ENCODE measurements at places on chromosomes 2 and 18.

DNA sequence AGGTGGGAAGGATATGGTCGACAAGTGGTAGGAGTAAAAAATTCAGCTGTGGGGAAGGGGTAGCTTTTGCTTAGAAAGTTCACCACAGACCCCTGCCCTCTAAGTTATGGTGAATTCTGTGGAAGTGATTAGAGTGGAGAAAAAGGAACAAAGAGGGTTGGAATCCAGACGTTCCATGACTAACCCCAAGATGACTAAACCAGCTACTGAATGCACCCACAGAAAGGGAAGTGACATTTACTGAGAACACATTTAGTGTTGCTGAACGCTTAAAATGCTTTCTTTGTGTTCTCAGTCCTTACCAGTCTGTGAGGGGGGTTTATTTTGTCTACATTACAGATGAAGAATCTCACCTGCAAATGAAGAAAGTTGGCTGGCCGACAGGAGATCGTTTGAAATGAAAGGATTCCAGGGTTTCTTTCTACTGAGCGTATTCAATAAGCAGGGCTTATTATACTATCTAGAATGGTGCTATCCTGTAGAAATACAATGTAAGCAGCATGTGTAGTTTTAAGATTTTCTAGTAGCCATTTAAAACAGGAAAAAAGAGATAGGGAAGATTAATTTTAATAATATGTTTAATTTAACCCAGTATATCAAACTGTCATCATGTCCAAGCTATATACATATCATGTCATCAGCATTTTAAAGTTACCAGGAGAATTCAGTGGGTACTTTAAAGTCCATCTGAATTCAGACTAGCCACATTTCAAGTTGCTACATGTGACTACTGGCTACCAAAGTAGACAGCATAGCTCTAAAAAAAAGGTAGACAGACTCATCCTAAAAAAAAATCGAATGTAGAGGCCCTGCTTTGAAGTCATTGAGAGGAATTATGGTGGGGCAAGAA is 60.1 kb downstream of the LIMS1 start:
- DNase-seq, result no peak

GRCh38 chr2:45468279-45468678 is 142.8 kb downstream of the SRBD1 start:
- DNase-seq, result no peak

GRCh38 chr18:73118121-73118816 is 250.5 kb upstream of the NETO1 start:
- no peak for DNase-seq

GRCh38 chr2:137748533-137748932 is 215.7 kb upstream of the HNMT start:
- no peak for DNase-seq

- DNase-seq, result no peak
Observed at GRCh38 chr18:50142441-50143120, 52.4 kb downstream of the MYO5B start.

GRCh38 chr2:67548317-67549201 is 151.4 kb downstream of the ETAA1 start:
- no peak for DNase-seq

DNA sequence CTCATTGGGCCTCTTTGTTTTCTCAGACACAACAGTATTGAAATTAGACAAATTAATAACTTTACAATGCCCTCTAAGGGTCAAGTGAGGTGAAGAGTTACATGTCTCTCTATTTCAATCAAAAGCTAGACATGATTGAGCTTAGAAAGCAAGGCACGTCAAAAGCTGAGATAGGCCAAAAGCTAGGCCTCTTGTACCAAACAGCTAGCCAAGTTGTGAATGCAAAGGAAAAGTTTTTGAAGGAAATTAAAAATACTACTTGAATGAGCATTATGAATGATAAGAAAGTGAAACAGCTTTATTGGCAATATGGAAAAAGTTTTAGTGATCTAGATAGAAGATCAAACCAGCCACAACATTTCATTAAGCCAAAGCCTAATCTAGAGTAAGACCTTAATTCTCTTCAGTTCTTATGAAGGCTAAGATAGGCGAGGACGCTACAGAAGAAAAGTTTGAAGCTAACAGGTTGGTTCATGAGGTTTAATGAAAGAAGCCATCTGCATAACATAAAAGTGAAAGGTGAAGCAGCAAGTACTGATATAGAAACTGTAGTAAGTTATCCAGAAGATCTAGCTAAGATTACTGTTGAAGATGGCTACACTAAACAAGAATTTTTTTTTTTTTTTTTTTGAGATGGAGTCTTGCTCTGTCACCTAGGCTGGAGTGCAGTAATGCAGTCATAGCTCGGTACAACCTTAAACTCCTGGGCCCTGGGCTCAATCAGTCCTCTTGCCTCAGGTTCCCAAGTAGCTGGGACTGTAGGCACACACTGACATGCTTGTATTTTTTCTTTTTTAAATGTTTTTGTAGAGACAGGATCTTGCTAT is 65.5 kb downstream of the FAM117B start:
- DNase-seq, result no peak

DNA sequence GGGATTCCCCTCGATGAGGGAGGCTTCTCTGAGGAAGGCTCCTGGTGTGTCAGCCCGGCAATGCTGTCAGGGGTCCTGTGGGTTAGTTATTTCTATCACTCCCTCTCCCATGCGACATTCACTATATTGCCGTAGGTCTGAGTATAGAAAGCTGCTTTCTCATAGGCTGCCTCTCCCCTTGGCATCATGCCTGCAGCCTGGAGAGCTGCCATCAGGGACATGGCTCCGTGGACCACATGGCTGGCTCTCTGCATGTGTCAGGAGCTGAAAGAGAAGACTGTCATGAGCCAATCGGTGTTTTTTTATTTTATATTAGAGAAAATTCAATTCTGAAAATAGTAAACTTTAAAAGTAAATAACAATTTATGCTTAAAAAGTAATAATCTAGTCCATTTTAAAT is 198.0 kb downstream of the CDH20 start:
- DNase-seq, result no peak

GRCh38 chr2:141417246-141417797 is 713.5 kb downstream of the LRP1B start:
- DNase-seq, result no peak

DNA sequence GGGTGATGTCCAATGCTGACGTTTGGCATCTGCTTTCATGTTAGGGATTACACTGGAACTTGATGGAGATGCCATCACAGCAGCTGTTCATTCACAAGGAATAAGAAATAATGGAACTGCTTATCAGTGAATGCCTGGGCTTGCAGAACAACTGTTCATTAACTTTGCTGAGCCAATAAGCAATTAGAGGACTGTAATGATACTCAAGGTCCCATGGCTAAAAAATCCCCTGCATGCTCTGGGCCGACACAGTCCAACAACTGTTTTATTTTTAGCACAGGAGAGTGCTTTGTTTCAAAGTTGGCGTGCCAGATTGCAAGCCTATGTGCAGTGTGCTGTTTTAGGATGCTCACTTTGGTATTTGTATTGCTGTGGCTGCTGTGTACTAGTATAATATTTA is 408.0 kb upstream of the RGPD4 start:
- DNase-seq, result no peak

- DNase-seq, result no peak
Observed at GRCh38 chr2:187129306-187129705, 280.3 kb upstream of the ZSWIM2 start.

DNA sequence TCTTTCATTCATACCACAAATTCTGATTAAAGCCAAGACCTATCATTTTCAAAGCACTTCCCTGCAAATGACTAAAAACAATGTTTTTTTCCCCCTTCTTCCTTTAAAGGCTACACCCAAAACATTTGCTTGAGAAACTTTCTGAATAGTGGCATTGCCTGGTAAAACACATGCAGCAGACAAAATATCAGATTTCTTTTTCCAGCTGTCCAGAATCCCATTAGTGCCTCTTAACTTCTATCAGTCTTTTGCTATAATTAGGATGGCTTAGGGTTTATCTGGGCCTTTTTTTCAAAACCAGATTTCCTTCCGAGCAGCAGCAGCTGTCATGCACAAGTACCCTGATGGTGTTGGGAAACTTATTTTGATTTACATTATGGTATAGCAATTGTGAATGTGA is 50.6 kb downstream of the ALPK2 start:
- DNase-seq, result no peak

GRCh38 chr2:127996160-127996559 is 31.7 kb downstream of the SAP130 start:
- no peak for DNase-seq

DNA sequence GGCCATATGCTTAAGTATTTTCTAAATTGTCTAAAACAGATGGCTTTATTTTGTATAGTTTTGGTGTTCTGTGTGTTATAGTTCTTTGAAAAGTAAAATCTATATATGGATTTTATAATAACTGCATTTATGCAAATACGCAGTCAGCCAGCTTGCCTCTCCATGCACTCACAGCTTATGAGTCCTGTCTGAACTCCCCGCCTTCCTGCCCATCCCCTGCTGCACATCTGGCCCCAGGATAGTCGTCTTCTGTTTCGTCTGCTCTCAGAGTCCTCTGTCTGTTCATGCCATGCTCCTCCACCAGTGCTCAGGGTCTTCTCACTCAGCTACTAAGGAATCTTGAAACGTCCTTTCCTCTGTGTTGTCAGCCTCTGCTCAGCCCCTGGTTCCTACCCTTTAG is 28.2 kb upstream of the ANKRD62 start:
- no peak for DNase-seq

GRCh38 chr2:148619560-148620195 is 24.9 kb upstream of the EPC2 start:
- no peak for DNase-seq

DNA sequence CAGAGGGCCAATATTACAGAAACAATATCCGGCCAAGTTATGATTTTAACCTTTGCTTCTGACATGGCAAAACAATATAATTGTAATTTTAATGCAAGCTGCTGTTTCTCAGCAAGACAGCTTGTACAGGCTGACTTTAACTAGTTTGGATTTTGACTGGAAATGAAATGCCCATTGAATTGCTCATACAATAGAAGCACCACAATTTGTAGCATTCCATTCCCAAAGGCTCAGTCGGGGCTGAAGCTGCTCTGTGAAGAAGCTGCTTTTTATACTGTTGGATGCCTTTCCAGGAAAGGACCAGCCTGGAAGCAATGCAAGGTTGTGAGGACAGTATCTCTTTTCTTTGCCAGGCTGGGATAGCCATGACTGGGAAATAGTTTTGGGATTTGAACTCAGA is 677.0 kb upstream of the FANCL start:
- no peak for DNase-seq

- DNase-seq, result no peak
Observed at GRCh38 chr2:118291251-118291880, 203.1 kb downstream of the INSIG2 start.

DNA sequence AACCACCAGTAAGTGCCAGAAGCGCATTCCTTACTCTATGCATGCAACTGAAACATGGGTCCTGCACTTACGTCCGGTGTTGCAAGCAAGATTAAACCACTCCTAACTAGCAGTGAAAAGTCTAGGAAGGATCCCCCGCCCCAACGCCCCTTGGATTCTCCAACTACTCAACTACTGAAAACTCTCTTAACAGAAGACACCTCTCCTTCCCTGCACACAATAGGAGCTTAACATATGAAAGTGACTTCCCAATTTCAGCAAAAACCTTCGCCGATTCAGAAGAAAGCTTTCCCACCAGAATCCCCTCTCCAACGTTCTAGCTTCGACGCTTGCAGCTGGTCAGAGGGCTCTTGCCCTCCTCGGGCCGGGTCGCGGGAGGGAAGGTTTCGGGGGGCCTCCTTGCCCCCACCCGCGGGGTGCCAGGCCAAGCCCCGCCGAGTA is 578 bp downstream of the IWS1 start:
- no peak for DNase-seq

DNA sequence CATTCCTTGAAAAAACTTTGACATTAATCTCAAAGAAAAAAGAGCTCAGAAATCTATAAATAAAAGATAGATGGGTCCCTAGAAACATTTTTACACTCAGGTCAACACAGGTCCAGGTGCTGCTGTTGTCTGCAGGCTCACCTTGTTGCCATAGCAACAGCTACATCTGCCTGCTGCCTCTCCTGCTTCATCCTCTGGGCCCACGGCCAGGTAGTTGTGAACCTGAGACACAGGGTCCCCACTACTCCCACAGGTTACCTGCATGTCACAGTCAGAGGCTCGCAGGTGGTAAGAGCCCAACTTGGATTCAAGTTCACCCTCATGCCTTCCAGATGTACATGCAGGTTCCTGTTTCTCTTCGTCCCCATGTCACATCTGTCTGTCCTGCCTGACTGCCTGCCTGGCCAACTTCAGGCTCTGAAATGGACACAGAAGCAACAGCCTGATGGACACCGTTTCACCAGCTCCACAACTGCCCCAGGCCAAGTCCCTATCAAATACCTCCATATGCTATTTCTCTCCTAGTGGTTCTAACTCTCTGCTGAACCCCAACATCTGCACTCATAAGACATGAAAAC is 88.3 kb upstream of the SALL3 start:
- DNase-seq, result no peak

DNA sequence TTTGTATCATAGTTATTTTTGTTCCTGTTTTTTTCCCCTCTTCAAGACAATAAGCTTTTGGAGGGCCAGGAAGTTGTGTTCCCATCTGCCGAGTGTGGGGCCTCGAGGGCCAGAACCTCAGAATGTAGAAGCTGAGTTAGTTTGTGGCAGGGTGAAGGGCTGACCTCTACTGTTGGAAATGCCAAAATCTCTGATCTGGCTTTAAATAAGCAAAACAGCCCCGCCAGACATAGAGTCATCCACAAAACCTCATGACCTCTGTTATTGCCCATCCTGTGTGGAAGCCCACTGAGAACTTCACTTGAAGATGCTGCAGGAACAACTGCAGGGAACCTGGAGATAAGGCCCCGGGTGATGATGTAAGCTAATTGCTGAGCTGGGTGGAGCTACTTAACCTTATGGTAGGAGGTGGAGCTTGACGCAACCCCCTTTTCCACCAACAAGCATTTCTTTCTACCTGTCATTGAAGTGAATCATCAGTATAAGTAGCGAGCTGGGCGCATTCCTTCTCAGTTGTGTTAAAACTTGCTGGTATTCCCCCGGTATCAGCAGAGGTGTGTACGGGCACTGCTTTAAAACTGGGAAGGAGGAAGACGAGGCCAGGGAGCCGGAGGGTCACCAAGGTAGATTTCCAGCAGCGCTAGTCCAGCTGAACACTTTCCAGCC is 177.2 kb downstream of the NEDD4L start:
- DNase-seq, result no peak

GRCh38 chr2:233355916-233356315 is 1.6 kb downstream of the DGKD start:
- no peak for DNase-seq

DNA sequence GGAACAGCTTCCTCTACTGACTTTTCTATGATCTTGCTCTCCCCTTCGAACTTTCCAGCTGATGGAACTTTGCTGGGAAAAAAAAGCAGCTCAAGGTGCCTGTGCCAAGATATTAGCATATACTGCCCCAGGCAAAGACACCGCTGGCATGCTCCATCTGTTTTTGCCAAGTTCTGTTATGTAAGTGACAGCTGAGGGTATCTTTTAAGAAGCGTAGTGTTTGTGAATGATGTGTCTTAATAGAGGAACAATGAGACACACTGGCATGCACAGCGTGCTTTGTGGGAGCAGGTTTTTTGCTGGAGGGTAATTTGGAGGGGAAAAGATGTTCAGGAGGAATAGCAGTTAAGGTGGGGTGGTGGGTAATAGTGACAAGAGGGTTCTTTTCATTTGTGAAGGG is 47.8 kb downstream of the SLC4A3 start:
- DNase-seq, result no peak

GRCh38 chr2:181224866-181225265 is 232.3 kb upstream of the ITGA4 start:
- no peak for DNase-seq

- DNase-seq, result no peak
Observed at GRCh38 chr2:205687641-205687956, 5.3 kb downstream of the NRP2 start.

Measured in KG1 (cell line).